ENCODE measurements at places on chromosomes 16 and 17.

GRCh38 chr17:42049834-42050392 is 488 bp downstream of the C17orf113 start:
- DNase-seq: no peak

GRCh38 chr16:88599092-88599733 is 29.0 kb downstream of the ZC3H18 start:
- no peak for DNase-seq

DNA sequence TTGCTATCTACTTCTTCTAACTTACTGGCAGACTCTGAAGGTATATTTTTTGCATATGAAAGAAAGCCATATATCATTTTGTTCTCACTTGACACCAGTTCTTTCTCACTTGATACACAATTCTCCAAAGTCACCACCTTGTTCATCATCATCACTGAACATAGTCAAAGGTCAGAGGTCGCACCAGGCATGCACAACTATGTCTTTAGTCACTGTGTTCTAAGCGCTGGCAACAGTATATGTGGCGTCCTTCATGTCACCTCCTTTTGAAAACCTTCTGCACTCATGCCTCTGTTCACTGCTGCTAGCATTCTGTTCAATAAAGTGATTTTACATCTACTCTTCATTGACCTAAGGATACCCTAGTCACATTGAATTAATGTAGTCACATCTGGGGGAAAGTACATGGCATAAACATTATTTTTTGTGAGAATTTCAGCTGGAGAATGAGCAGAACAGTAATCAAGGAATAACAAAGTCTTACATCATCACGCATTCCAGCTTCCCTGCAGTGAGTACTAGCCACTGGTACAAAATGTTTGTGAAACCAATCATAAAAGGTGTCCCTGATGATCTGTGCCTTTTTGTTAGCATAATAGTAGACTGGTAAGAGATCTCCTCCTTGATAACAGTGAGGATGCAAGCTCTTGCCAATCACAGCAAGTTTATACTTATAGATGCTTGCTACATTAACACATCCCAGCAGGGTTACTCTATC is 20.5 kb upstream of the TBX4 start:
- no peak for DNase-seq

- no peak for DNase-seq
Measured at GRCh38 chr17:49104511-49105074, 28.0 kb upstream of the B4GALNT2 start.

GRCh38 chr16:65181071-65181561 is 59.3 kb upstream of the CDH11 start:
- no peak for DNase-seq

GRCh38 chr16:48353565-48354163 is 31.5 kb downstream of the SIAH1 start:
- DNase-seq: peak; percentile 19

GRCh38 chr17:68381076-68381900 is 76.0 kb downstream of the WIPI1 start:
- no peak for DNase-seq

- no peak for DNase-seq
Measured at GRCh38 chr17:17384291-17384615, 81.1 kb downstream of the NT5M start.

- DNase-seq: no peak
Measured at GRCh38 chr17:34307110-34307509, 12.1 kb upstream of the CCL8 start.

DNA sequence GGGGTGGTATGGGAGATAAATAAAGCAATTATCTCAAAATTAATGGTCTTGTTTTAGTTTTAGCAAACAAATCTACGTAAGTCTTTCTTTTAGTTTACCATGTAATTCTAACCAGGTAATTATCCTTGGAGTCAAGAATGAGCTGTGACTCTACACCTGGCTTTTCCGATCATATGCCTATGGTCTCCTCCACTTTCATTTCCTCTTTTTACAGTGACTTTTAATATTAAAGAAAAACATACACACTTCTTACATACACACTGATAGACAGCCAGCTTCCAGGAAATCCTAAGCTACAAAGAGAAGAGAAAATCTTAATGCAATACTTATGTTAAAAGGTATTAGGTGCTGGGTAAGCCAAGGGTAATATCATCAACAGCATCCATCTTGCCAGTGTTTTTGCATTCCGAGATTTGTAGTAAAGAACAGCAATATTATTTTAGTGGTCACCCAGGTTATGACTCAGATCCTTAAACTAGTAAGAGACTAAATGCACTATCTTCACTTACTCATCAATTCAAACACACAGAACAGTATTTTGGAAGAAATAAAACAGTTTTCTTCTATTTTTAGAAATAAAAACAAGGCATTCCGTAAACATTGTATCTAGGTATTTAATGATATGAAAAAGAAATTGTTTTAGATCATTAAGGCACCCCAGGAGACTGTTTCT is 4.4 kb upstream of the IRX5 start:
- DNase-seq: no peak

GRCh38 chr16:84228256-84228838 is 11.5 kb downstream of the KCNG4 start:
- peak; percentile 8 for DNase-seq

DNA sequence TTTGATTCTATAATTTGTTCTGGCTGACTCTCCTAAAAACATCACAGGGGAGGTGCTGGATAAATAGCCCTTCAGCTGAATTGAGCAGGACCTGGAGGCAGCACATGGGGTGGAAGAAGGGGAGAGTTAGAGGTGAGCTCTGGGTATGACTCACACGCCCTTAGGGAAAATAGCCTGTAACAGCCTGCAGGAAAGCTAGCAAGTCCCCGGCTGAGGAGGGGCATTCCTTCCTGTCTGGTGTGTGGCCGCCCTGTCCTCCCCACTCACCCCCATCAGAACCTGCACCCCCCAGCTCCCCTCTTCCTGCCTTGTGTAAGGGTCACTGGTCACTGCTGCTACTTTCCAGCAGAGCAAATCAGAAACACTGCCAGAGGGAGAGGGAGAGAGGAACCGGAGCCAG is 187.4 kb downstream of the C16orf95 start:
- DNase-seq: no peak

GRCh38 chr17:520447-521182 is 168.0 kb upstream of the RPH3AL start:
- no peak for DNase-seq

GRCh38 chr16:86448306-86448890 is 61.9 kb upstream of the FOXF1 start:
- DNase-seq: no peak

- DNase-seq: peak; percentile 9
Measured at GRCh38 chr16:84839054-84839453, 19.3 kb downstream of the CRISPLD2 start.

- no peak for DNase-seq
Measured at GRCh38 chr16:79563921-79564320, 36.6 kb downstream of the MAF start.

DNA sequence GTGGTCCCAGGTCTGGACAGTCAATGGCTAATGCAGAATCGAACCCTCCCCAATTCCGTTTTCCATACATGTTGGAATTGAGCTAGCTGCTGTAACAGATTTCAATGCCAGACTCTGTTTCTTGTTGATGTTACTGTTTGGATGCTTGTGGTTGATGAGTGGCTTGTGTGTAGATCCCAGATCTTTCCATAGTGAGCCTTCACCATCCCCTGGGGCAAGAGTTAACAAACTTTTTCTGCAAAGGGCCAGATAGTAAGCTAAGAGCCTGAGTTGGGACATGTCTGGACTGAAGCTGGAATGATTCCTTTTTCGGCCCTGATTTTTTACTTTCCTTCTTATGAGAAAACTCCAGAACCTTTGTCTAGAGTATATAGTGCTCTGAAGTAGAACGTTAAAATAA is 296.3 kb downstream of the CPPED1 start:
- no peak for DNase-seq

DNA sequence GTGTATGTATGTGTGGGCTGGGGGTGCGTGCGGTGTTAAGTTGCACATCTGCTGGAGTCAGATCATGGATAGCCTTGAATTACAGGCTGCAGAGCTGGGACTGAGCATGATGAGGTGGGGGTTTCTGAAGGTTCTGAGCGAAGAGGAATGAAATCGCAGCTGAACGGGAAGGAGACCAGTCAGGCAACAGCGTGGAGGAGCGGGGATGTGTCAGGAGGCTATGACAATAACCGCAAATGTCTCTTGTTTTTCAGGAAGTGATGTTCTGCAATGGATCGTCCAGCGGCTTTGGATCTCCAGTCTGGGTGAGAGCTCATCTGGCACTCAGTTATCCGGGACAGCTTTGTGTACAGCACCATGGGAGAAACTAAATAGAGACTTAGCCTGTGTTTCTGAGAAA is 20.9 kb downstream of the RGS9 start:
- DNase-seq: no peak

DNA sequence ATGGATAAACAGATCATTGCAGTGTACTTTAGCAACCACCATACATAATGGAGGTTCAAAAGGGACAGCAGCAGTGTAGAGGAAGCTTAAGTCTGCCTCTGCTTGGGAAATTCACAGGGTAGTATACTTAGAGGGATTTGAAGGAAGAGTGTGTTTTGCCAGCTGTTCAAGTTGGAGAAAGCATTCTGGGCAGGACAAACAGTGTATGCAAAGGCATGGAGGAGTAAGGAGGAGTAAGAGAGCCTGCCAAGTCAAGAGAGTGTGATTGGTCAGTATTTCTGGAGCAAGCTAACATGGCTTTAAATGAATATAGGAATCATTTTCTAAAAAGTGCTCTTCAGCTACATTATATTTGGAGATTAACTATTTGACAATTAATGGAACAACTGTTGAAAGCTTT is 22.9 kb upstream of the PHAF1 start:
- no peak for DNase-seq

DNA sequence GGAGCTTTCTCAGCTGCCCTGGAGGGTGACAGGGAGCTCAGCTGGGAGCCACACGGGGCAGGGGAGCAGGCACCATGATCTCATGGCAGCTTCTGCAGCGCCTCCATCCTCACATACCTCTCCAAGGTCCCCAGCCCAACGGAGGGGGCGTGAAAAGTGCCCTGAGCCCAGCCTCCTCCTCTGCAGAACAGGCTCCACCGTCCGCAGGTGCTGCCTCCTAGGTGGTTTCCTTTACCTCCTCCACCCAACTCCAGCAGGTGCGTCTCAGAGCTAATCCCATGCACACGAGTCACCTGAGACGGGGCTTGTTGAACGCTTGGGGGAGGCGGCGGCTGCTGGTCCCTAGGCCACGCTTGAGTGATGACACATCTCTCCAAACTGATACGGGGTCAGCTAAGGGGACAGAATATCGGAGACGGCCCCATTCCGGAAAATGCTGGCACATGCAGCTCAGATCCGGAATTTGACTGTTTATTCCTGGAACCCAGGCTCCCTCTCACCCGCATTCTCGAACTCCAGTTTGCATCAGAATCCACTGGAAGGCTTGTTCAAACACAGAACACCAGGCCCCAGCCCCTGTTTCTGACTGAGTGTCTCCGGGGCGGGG is 387 bp upstream of the SLC38A8 start:
- DNase-seq: no peak

- DNase-seq: no peak
Measured at GRCh38 chr16:85078226-85078625, 34.0 kb downstream of the CIBAR2 start.

DNA sequence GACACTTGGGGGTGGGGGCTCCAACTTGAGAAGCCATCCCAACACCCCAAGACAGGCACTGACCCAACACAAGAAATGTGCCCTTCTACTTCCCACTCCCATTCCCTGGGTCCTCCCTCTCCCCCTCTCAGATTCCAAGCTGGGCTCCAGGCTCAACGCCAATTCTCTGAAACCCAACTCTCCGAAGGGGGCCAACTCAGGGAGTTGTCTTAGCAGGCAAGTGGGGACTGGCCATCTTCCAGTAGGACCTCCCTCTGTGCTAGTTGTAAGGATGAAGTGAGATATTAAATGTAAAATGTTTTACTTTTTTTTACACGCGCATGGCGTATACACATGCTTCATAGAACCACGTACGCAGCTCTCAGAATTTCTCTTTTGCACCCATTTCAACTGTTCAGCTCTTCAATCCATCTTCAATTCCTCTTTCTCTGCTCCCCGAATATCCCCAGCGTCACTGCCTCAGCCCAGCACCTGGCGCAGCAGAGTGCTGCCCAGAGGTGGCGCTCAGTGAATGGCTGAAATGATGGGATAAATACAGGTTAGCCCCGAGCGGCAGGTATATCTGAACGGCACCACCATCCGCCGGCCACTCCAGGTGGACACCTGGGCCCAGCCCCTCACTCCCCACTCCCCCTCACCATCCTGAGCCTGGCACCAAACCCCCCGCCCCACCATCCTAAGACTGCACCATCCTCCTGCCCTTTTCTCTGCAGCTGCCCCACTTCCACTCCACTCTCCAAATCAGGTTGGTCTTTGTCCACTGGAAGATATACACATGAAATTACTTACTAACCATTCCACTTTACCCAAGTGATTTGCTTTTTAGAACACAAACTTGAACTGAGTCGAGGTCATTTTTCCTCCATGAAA is 43.9 kb upstream of the TNRC6C start:
- no peak for DNase-seq

GRCh38 chr17:51032850-51033249 is 87.8 kb downstream of the SPAG9 start:
- no peak for DNase-seq

GRCh38 chr16:66245072-66245471 is 121.4 kb upstream of the CDH5 start:
- no peak for DNase-seq

DNA sequence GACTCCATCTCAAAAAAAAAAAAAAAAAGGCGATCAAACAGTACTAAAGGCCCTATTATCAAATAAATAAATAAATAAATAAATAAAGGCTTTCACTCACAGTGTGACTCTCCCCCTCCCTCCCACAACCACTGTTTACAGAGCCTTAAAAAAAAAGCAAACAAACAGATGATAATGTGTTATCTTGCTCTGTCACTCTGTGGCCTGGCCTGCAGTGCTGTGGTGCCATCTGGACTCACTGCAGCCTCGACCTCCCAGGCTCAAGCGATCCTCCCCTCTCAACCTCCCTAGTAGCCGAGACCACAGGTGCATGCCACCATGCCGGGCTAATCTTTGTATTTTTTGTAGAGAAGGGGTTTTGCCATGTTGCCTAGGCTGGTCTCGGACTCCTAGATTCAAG is 8.1 kb upstream of the NAGLU start:
- DNase-seq: no peak

- DNase-seq: no peak
Measured at GRCh38 chr16:10343124-10343760, 42.6 kb upstream of the ATF7IP2 start.

- DNase-seq: no peak
Measured at GRCh38 chr17:9941305-9941704, 36.2 kb upstream of the RCVRN start.

DNA sequence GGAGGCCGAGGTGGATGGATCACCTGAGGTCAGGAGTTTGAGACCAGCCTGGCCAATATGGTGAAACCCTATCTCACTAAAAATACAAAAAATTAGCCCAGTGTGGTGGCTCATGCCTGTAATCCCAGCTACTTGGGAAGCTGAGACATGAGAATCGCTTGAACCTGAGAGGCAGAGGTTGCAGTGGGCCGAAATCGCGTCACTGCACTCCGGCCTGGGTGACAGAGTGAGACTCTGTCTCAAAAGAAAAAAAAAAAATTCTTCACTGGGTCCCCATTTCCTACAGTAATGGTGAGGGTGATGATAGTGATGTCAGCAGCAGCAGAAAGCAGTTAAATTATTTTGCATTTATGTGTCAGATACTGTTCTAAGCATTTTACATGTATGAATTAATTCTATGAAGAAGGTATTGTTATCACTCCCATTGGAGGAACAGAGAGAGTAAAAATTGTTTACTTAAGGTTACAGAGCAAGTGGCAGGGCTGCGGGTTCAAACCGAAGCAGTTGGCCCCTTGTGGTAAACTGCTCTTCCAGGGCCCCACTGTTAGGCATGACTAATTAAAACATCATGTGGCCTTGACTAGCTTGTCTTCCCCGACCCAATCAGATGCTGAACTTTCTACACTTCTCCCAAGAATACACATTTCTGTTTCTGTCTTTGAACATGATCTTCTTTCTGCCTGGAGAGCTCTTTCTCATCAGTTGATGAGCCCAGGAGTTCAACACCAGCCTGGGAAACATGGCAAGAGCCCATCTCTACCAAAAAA is 45.8 kb downstream of the STAT3 start:
- no peak for DNase-seq
